ENCODE measurements at places on chromosomes 3 and 15. TPM values are rescaled to one million over a fixed set of nuclear protein-coding genes. Genes with fewer than 3 reads are reported as not detected.

Gene CD80
- 20.2 TPM for total RNA-seq

Gene MAP2K5
- total RNA-seq = 20.9 TPM

DNA sequence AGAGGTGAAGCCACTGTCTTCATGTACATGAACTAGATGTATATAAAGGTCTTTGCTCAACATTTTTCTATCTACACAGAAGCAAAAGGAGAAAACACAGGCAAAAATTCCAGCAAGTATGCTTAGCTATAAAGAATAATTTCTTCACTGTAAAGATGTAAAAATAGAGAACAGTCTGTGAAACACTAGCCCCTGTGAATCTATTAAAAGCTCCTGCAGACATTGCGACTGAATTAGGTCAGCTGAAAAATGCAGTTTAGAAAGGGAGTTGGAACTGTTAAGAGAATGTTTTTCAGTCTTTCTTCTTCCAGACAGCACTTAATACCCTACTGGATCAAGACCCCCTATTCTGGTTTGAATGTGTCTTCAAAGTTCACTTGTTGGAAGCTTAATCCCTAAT is 291.5 kb downstream of the KBTBD8 start:
- no peak overlapping the region for H3K27ac ChIP-seq
- H3K27me3 ChIP-seq = no peaks in the 10 kb centered on the region
- no peak for DNase-seq
- H3K4me3 ChIP-seq = no peak overlapping the region
- H3K36me3 ChIP-seq = no peaks in the 10 kb centered on the region
- no peaks in the 10 kb centered on the region for H3K4me1 ChIP-seq

GRCh38 chr3:32575451-32576113 is 4.9 kb upstream of the DYNC1LI1 start:
- H3K4me1 ChIP-seq = peaks cover 22% of the 10 kb centered on the region
- H3K27me3 ChIP-seq = no peaks in the 10 kb centered on the region
- no peak overlapping the region for H3K4me3 ChIP-seq
- no peak overlapping the region for H3K27ac ChIP-seq
- DNase-seq = no peak
- H3K36me3 ChIP-seq = no peaks in the 10 kb centered on the region

- DNase-seq = no peak
- H3K4me1 ChIP-seq = peaks cover 44% of the 10 kb centered on the region
- no peaks in the 10 kb centered on the region for H3K27me3 ChIP-seq
- H3K4me3 ChIP-seq = no peak overlapping the region
- no peak overlapping the region for H3K27ac ChIP-seq
- H3K36me3 ChIP-seq = peaks cover 82% of the 10 kb centered on the region
Observed at GRCh38 chr3:156705761-156706616, 31.6 kb downstream of the TIPARP start.

Gene PIK3CB
- total RNA-seq = 4.1 TPM

Gene PLCD1
- 9.7 TPM for total RNA-seq

GRCh38 chr15:31511707-31512310 is 185.2 kb downstream of the KLF13 start:
- no peaks in the 10 kb centered on the region for H3K36me3 ChIP-seq
- H3K4me1 ChIP-seq = peaks cover 10% of the 10 kb centered on the region
- peaks cover 10% of the 10 kb centered on the region for H3K27me3 ChIP-seq
- H3K27ac ChIP-seq = no peak overlapping the region

Gene SLC2A2
- total RNA-seq = not detected

Data from activated CD8-positive, alpha-beta T cell treated with anti-CD3 and anti-CD28 coated beads, Interleukin-2, amount 10 ng/mL, durations not matched to agents 7 days and 5 days (primary cell).